Spinal cord (tissue), 10 donors: ENCODE measurements at places on chromosomes 5 and 9. TPM values are rescaled to one million over a fixed set of nuclear protein-coding genes. Genes with fewer than 3 reads are reported as not detected.

DNA sequence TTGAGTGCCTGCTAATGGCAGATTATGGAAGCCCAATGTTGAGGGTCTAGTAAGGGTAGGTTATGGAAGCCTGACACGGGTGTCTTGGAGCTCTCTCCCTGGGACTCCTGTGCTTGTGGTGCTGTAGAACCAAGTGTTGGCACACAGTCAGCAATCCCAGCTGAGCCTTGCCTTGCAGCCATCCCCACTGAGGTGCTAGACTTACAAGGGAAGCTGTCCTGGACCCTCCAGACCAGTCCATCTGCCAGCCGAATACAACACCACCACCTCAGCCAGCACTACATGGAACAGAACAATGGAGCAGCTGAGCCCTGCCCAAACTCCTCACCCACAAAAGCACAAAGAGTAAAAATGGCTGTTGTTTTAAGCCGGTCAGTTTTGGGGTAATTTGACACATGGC lies 90.5 kb upstream of the DNAH5 start:
- no peak overlapping the region for H3K4me3 ChIP-seq
- peaks cover 3% of the 10 kb centered on the region for H3K4me1 ChIP-seq
- DNase-seq: no peak
- no peaks in the 10 kb centered on the region for H3K27me3 ChIP-seq
- no peaks in the 10 kb centered on the region for H3K36me3 ChIP-seq

NR6A1 gene
- polyA plus RNA-seq: 3.8 TPM

DNA sequence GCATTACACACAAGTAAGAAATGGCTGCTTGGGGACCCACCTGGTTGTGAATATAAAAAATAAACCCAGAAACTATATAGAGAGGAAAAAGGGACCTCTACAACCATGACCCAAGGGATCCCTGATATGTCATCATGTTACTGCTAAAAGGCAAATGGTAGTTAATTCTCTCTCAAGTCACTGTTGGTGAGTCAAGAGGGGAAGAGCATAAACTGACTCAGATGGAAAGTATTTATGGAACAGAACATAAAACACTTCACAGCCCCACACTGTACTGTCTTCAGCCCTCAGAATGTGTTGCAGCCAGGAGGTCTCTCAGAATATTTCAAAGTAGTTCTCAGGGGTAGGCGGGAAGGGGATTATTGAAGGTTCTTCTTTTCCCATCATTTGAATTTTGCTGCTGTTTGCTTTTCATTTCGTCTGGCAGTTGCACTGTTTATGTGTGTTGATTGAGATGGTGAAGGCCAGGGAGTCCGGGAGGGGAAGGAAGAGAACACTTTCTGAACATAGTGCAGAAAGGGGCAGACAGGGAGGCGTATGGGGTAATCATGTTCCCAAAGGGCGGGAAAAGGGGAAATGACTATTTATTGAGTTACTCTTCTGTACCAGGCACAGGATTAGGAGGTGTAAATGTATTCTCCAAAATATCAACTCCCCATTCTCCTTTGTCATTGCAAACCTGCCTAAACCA lies 85.5 kb downstream of the TEK start:
- no peaks in the 10 kb centered on the region for H3K27me3 ChIP-seq
- no peaks in the 10 kb centered on the region for H3K36me3 ChIP-seq
- H3K27ac ChIP-seq: no peak overlapping the region
- no peak for DNase-seq
- H3K4me3 ChIP-seq: no peak overlapping the region

DNA sequence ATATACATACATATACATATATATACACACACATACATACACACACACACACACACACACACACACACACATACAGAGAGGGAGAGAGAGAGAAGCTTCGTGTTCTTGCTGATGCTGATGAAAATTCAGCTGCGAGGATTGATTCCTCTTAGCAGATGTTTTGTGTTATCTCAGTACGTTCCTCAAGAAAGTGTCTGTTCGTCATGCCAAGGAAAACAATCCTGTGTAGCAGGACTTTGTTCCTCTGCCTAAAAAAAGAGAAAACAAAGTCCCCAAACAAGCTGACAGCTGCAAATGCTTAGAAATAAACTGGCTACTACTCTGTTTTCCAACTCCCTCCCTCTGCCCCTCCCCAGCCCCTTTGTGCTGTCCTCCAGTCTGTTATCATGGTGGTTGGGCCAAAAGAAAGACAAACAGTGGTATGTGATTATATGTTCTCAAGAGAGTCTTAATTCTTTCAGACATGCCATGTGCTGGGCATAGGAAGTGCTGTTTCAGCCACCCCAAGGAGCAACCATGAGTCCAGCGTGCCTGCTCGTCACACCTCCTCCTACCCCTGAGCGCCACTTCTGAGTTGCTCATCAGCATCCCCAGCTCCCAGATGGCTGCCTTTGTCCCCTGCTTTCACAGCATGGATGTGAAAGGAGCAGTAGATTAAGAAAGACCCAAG lies 71.5 kb upstream of the EQTN start:
- peaks cover 13% of the 10 kb centered on the region for H3K4me1 ChIP-seq
- no peaks in the 10 kb centered on the region for H3K27me3 ChIP-seq
- peak overlapping the region; percentile 63 for H3K27ac ChIP-seq
- no peak overlapping the region for H3K4me3 ChIP-seq
- DNase-seq: no peak
- no peaks in the 10 kb centered on the region for H3K36me3 ChIP-seq

- H3K36me3 ChIP-seq: no peaks in the 10 kb centered on the region
- no peaks in the 10 kb centered on the region for H3K27me3 ChIP-seq
- peak; percentile 28 for DNase-seq
Measured at GRCh38 chr9:112751056-112751795, 666 bp downstream of the SNX30 start.

DNA sequence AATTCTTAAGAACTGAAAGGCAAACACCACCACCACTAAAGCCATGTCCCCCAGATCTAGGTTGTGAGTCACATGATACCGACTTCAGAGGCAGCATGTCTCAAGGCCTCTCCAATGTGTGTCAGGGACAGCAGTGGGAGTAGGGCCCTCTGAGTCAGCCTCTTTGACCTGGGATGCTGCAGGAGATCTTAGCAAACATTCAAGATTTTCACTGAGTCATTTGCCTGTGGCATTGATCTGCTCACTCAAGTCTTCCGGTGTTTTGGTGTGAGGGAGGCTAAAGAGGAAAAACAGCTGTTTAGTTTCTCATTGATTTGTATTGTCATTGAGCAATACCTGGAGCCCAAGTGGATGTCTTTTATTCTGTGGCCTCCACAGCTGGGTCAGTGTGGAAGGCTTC lies 36.1 kb downstream of the TMC1 start:
- H3K4me3 ChIP-seq: no peak overlapping the region
- no peak for DNase-seq
- H3K27me3 ChIP-seq: no peaks in the 10 kb centered on the region
- H3K36me3 ChIP-seq: no peaks in the 10 kb centered on the region
- no peak overlapping the region for H3K27ac ChIP-seq

DNA sequence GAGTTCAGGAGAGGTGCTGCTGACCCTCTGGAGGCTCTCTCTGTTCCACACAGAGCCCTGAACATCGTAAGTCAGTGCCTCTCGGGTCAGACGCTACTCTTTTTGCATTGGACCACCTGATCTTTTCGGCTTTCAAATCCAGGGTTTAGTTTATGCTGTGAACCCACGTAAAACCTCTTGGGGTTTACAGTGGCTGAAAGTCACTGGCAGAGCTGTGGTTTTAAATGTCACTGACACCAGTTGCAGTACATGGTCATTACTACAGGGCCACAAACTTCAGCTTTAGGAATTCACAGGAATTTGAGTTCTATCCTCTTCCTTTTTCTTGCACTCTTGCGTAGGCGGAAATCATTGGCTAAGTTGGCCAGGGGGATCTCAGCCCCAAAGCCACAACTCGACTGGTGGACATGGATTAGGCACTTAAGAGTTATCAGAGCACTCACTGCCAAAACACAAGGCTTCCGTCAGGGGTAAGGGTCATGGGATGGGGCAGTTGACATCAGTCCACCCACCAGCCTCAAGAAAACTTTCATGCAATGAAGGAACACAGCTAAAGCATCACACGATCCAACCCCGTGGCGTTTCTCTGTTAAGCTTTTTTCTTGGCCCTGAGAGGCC lies 76.9 kb downstream of the SFXN1 start:
- no peaks in the 10 kb centered on the region for H3K36me3 ChIP-seq
- no peak overlapping the region for H3K4me3 ChIP-seq
- no peak for DNase-seq
- H3K27me3 ChIP-seq: no peaks in the 10 kb centered on the region

DNA sequence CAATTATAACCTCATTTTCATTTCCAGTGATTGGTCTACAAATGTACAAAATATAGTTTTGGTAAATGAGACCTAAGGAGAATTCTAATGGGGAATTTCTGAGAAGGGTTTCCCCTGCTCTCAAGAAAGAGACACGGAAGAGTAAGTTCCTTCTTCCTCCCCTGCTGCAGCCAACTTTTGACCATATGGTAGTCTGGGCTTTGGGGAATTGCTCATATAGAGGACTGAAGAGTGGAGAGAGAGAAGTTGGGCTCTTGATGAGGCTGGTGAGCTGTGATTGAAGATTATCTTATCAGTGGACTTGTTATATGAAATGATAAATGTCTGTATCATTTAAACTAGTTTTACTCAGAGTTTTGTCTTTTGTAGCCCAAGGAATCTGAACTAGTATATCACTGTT lies 4.3 kb upstream of the LNPEP start:
- no peak for DNase-seq
- no peaks in the 10 kb centered on the region for H3K4me1 ChIP-seq
- H3K27me3 ChIP-seq: no peaks in the 10 kb centered on the region
- H3K4me3 ChIP-seq: no peak overlapping the region
- H3K27ac ChIP-seq: no peak overlapping the region

DNA sequence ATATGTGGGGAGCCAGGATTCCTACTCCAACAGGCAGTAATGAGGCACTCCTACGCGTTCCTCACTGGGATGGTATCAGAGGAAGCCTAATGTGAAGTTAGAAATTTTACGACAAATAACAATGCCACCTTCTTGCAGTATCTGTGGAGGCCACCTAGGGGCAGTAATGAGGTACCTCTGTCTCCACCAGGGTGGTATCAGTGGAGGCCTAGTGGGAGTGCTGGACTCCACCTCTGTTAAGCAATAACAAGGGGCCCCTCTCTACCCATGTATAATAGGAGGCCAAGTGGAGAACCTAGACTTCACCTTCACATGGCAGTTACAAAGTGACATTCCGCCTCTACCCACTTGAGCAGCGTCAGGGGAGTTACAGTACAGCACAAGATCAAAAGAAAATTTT lies 147.9 kb downstream of the PLPPR1 start:
- H3K4me1 ChIP-seq: peaks cover 3% of the 10 kb centered on the region
- no peak overlapping the region for H3K4me3 ChIP-seq
- no peak overlapping the region for H3K27ac ChIP-seq
- H3K36me3 ChIP-seq: no peaks in the 10 kb centered on the region
- DNase-seq: no peak
- no peaks in the 10 kb centered on the region for H3K27me3 ChIP-seq

OSMR gene
- 4.2 TPM for polyA plus RNA-seq

- no peak for DNase-seq
- H3K4me3 ChIP-seq: no peak overlapping the region
- no peaks in the 10 kb centered on the region for H3K36me3 ChIP-seq
- H3K27ac ChIP-seq: no peak overlapping the region
- H3K4me1 ChIP-seq: no peaks in the 10 kb centered on the region
Measured at GRCh38 chr5:54795284-54795683, 190.1 kb downstream of the ESM1 start.

GRCh38 chr9:136316271-136316751 lies 11.0 kb upstream of the GPSM1 start:
- no peaks in the 10 kb centered on the region for H3K4me1 ChIP-seq
- H3K36me3 ChIP-seq: no peaks in the 10 kb centered on the region
- H3K27ac ChIP-seq: no peak overlapping the region

- H3K36me3 ChIP-seq: no peaks in the 10 kb centered on the region
- H3K4me3 ChIP-seq: no peak overlapping the region
- H3K27ac ChIP-seq: no peak overlapping the region
- H3K4me1 ChIP-seq: no peaks in the 10 kb centered on the region
- no peak for DNase-seq
Measured at GRCh38 chr5:81165493-81166119, 67.5 kb upstream of the CKMT2 start.
